ENCODE measurements at places on chromosomes 13 and 19. TPM values are rescaled to one million over a fixed set of nuclear protein-coding genes. Genes with fewer than 3 reads are reported as not detected.

The CHST8 gene
- 0.47 TPM for total RNA-seq

The DMKN gene
- total RNA-seq, result 23.2 TPM

The PCCA gene
- total RNA-seq, result 17.9 TPM

The EDDM13 gene
- total RNA-seq, result 0.85 TPM

The SYNGR4 gene
- not detected for total RNA-seq

The HRC gene
- 1.3 TPM for total RNA-seq

The CNFN gene
- total RNA-seq, result 0.85 TPM

The CFD gene
- 6.3 TPM for total RNA-seq

The CGB2 gene
- total RNA-seq, result not detected

The RAB4B gene
- total RNA-seq, result 24.2 TPM

The CYP2F1 gene
- not detected for total RNA-seq

Measured in thymus (tissue), 14 donors.